HS-5 (cell line): ENCODE measurements at places on chromosomes 16 and 17.

GRCh38 chr17:27240086-27240801 lies 53.7 kb upstream of the WSB1 start:
- DNase-seq = no peak

DNA sequence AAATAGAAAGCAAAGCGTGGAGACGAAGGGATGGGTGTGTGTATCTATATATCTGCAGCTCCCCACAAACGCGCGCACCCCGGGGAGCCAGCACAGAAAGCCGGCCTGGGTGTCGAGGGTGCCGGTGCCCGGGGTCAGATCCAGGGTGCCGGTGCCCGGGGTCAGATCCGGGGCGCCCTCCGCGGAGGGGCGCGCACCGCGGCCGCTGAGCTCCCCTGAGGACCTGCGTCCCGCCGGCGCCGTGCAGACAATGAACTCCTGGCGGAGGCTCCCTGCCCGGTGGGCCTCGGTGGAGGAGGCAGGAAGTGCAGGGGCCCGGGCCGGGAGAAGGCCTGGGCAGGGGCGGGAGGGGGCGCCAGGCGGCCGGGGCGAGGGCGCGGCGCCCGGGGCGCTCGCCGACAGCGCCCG lies 1.1 kb downstream of the ZNF423 start:
- DNase-seq = no peak

- no peak for DNase-seq
Observed at GRCh38 chr16:54526087-54526486, 239.5 kb upstream of the IRX3 start.

DNA sequence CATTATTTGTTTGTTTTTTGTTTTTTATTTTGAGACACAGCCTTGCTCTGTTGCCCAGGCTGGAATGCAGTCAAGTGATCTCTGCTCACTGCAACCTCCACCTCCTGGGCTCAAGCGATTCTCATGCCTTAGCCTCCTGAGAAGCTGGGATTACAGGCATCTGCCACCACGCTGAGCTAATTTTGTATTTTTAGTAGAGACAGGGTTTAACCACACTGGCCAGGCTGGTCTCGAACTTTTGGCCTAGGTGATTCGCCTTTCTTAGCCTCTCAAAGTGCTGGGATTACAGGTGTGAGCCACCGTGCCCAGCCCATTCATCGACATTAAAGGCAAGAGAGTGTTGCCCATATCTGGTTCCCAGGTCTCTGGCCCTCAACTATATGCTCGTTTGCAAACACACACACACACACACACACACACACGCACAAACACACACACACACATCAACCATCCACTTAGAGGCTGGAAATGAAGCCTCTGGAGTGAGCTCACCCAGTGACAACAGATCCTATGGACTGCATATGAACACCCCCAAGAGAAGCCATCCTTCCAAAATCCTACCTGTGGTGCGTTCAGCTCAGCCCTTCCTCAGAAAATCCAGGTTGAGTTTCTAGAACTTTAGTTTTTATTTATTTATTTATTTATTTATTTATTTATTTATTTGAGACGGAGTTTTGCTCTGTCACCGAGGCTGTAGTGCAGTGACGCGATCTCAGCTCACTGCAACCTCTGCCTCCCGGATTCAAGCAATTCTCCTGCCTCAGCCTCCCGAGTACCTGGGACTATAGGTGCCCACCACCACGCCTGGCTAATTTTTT lies 12.3 kb upstream of the SEPHS2 start:
- DNase-seq = no peak

- no peak for DNase-seq
Observed at GRCh38 chr16:82783933-82784572, 157.3 kb downstream of the CDH13 start.

DNA sequence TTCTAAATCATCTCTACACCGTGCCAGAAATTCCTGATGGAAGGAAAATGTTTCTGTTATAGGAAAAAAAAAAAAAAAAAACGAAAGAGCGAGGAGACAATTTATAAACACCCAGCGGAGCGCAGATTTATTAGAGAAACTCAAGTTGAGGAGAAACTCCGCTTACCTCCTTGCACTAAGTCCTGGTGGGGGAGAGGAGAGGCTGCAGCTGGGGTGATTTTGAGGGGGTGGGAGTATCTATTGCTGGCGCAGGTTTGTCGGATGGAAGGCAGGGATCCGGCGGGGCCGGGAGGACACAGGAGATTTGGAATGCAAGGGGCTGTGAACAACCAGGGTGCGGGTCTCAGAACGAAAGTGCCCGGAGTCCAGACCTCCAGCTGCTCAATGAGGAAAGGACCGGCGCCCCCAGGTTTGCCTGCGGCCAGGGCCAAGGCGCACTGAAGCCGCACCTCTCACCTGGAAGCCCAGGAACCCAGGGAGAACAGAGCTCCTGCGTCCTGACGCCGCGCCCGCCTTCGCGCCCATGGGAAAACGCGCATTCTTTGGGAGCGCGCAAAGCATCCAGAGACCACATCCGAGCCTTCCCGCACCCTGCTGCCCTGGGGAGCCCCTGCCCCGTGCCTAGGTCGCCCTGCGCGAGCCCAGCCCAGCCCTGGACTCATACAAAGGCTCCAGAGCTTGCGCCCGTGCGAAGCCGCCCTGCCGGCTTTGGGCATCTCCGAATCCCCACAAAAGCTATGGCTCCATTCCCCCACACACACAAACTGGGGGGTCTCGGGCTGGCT lies 2.6 kb upstream of the HOXB8 start:
- no peak for DNase-seq

- no peak for DNase-seq
Observed at GRCh38 chr16:87973717-87974116, 22.5 kb downstream of the BANP start.

GRCh38 chr17:32266389-32267301 lies 1.0 kb downstream of the RHBDL3 start:
- no peak for DNase-seq

- DNase-seq = no peak
Observed at GRCh38 chr17:13967416-13967815, 101.9 kb upstream of the COX10 start.

GRCh38 chr17:55350825-55351205 lies 70.8 kb downstream of the MMD start:
- DNase-seq = no peak

DNA sequence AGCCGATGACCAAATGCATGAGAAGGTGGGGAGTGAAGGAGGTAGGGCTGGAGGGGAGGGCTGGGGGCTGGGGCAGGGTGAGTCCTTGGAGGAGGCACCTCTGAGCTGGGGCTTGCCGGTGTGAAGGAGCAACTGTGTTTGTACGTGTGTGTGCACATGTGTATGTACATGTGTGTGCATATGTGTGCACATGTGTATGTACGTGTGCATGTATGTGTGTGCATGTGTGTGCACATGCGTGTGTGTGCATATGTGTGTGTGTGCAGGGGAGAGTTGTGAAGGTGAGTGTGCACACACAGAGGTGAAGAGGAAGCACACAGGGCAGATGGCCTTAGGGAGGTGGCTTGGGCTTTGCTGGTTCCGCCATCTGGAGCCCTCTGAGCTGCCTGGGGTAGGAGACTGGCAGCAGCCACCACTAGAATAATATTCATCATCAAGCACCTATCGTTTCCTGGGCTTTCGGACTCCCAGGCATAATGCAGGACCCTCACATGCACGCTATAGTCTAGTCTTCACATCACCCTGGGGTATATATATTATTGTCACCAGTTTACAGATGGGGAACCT lies 120.9 kb upstream of the CDC42EP4 start:
- no peak for DNase-seq

DNA sequence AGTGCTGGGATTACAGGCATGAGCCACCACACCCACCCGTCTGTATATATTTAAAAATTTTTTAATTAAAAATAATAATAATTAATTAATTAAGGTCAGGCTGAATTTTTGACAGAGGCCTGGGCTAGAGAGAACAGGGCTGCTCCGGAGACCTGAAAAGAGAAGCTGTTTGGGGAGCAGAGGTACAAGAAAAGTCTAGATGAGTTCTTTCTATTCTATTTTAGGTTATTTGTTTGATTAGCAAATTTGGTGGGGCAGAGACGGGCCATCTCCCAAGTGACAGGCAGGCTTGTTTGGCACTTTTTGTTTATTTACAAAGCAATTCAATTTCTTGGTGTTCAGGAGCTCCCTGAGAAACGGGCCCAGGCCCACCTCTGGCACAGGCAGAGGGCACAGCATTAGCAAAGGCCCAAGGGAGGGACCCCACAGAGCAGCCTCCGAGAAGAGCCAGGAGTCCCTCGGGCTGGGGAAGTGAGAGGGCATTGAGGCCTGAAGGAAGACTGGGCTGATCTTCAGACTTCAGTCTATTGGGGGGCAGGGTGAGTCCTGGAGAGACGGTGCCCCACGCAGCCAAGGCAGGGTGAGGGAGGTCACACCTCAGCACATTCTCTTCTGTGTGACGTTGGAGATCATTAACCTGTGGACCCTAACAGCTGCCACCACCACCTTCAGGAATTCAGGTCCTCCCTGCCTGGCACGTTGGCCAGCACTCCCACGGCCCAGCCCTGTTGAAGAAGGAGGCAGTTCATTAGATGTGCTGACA lies 10.8 kb upstream of the RIPOR1 start:
- DNase-seq = no peak

DNA sequence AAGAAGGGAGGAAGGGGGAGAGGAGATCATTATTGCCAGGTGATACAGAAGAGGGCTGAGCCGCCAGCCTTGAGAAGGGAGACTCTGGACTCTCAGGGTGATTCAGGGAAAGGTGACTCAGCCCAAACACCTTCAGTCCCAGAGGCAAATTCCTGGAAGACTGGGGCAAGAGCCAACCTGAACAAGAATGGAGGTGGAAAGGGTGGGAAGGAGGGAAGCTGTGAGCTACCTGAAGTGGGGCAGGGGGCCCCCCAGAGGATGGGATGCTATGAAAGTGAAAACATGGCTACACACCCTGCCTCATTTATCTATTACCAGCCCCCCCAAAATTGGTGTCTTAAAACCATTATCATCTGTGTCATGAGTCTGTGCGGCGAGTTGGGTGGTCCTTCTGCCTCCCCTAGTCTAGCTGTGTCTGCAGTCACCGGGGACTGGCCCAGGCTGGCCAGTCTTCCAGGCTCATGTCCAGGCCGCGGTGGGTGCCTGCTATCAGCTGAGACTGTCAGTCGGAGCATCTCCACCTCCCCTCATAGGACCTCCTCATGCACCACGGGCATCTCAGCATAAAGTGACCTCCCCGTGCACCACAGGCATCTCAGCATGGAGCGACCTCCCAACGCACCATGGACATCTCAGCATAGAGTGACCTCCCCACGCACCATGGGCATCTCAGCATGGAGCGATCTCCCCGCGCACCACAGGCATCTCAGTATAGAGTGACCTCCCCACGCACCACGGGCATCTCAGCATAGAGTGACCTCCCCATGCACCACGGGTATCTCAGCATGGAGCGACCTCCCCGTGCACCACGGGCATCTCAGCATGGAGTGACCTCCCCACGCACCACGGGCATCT lies 3.2 kb upstream of the SLC47A2 start:
- no peak for DNase-seq

GRCh38 chr17:72365857-72366414 lies 245.1 kb downstream of the SOX9 start:
- DNase-seq = no peak

- DNase-seq = no peak
Observed at GRCh38 chr16:80447241-80447640, 93.6 kb upstream of the DYNLRB2 start.

DNA sequence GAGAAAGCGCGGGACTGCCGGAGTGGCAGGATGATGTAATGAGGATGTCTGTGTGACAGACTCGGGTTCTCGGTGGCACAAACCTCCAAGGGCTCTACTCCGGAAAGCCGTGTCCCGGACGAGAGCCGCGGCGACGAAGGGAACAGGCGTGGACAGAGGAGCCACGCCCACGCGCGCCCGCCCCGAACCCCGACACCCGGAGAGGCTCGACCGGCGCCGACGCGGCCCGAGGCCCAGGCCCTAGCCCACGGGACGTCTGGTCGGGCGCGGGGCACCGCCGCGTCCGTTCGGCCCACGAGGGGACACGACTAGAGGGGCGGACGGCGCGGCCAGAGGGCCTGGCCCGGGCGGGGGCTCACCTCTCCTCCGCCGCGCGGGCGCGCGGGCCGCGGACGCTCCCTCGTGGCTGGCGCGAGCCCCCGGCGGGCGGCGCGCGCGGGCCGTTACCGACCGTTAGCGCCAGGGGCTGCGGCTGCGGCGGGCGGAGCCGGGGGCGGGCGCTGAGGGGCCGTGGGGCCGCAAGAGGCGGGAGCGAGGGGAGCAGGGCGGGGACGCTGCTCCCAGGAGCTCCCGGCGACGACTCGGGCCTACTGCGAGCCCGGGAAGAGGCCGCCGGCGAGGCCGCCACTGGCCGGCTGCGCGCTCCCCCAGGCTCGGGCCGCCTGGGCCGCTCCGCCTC lies 2.1 kb upstream of the IRX5 start:
- no peak for DNase-seq

GRCh38 chr16:56191156-56191815 lies at the start of gene GNAO1:
Gene GNAO1, plus strand, starts transcription at chr16:56191489. Its CDS starts 747 bp downstream, at chr16:56192236.
- no peak for DNase-seq

DNA sequence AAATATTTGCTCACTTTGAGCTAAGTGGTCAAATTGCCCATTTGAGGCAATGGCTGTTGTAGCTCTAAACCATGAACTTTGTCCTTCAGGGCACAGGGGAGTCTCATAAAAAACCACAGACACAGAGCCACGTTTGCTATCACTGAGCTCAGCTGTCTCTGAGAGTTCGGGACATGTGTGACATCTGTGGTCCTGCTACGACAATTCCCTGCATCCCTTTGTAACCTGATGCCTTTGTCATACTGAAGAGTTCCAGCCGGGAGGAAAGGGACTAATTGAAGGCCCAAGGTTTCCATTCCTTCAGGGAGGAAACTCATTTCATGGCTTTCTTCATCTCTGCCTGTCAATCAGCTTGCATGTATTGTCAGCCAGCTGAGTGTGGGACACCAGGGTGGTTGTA lies 599.4 kb upstream of the CDH5 start:
- DNase-seq = no peak

GRCh38 chr16:84999857-85000480 lies 11.4 kb downstream of the ZDHHC7 start:
- DNase-seq = no peak

GRCh38 chr16:81554979-81555378 lies 110.4 kb downstream of the CMIP start:
- no peak for DNase-seq

DNA sequence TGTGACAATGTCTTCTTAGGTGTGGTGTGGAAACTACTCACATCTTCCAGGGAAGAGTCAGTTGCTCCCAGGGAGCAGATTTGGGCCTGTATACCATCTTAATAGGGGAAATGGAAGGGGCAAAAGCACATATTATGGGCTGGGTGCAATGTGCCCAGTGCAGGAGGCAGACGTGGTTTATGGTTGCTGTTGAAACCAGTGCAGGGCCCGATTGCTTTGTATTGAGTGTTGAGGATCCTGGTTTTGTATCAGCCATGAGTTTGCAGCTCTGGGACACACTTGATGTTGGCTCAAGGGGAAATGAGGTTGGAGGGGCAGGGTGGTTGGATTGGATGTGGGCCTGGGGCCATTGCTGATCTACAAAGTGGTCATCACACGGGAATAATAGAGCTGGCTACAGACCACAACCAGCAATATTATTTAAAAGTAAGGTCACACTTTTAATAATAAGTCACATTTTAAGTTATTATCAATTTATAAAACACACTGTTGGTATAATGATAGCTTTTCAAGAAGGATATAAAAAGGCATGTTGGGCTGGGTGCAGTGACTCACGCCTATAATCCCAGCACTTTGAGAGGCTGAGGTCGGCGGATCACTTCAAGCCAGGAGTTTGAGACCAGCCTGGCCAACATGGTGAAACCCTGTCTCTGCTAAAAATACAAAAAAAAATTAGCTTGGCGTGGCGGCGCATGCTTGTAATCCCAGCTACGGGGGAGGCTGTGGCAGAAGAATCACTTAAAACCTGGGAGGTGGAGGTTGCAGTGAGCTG lies 302.4 kb downstream of the SEC14L1 start:
- no peak for DNase-seq

- no peak for DNase-seq
Observed at GRCh38 chr17:2929881-2930533, 133.4 kb downstream of the OR1D5 start.

GRCh38 chr17:74744714-74745547 lies 3.5 kb upstream of the NHERF1 start:
- peak; percentile 34 for DNase-seq
